GM12878 (cell line): ENCODE measurements at places on chromosomes 2 and 18.

- DNase-seq = no peak
Measured at GRCh38 chr2:220336771-220337170, 709.3 kb downstream of the SLC4A3 start.

DNA sequence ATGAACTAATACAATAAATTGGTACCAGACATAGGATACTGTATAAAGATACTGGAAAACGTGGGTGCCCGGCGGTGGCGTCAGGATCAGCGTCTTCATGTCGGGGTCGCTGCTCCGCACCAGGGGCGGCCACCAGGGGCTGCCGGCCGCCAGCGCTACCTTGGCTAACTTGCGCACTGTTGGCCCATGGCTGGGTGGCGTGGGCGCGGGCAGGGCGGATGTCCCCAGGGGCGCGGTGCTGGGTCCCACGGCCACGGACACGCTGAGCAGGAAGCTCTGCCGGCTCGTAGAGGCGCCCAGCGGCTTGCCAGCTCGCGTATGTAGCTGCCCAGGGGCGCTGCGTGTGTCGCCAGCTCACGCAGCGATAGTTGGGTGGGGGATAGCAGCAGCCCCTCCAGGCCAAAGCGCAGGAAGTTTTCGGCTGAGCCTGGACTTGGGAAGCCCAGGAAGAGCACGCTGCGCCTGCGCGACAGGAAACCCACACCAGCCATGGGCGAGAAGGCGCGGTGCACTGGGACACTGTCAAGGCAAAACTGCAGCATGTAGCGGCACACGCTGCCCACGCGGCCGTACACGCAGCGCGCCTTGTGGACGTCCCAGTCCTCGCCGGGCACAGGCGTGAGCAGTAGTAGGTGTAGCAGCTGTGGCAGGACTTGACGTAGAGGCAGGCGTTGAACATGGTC, 299.9 kb downstream of the CCDC74A start:
- no peak for DNase-seq

DNA sequence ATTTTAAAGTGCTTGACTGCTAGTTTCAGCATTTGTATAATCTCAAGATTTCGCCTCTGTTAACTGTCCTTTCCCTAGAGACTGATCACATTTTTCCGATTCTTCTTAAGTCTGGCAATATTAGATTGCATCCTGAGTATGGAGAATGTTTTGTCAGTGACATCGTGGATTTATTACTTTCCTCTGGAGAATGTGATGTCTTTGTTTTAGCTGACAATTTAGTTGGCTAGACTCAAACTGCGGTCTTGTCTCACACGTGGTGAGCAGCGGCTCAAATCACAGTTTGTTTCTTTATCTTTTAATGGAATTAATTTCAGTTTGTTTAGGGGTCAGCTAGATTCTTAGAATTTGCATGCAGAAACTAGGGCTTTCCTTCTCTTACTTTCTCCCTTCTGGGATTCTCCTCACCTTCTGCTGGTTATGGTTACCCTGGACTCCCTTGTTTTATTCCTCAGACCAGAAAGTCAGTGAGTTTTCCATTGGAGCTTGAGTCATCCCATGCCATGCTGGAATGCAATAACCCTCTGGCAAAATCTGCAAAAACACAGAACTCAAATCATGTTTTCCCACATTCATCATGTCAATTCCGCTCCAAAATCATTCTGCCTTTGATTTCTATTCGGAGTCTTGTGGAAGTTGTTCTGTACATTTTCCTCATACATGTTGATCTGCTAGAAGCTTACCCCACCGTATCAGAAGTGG, 327.2 kb upstream of the TRIB2 start:
- DNase-seq = no peak

- DNase-seq = no peak
Measured at GRCh38 chr2:96924775-96925747, 55.2 kb upstream of the SEMA4C start.

- no peak for DNase-seq
Measured at GRCh38 chr2:45432406-45432805, 178.7 kb downstream of the SRBD1 start.

DNA sequence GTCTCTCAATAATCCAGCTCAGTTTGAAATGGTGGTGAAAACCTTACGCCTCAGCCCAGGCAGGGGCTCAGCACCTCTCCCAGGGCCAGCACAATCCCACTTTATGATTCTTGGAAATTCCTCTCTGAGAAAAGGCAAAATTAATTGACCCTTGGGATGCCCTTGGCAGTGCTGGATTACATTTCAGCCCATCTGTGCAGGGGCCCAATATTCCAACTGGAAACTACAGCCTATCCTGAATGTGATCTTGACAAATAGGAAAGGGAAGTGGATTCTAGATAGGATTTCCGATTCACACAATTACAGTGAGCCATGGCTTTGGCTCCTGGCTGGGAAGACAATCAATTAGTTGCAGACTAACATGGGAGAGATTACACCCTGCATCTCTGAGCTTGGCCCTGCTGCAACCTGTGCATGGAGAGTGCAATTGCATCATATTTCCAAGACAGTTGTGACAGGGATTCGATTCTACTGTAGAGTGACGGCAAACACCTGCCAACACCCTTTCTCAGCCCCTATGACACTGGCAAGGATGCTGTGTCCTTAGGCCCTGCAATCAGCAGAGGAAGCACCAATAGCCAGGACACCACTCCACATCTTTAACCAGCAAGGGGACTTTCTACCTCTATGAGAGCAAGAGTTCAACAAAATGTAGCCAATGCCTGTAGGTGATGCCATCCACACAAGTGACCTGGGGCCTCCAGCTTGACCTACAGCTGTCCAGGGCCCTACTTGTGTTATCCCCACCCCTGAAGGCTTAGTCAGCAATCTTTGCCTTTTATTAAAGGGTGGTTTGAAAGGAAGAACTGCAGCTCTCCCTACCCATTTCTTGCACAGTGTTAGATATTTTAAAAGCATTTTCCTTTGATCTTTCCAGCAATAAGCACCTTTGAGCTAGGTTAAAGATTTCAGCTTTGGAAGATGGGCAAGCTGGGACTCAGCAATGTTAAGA, 187.2 kb upstream of the HS6ST1 start:
- no peak for DNase-seq

GRCh38 chr2:99480390-99480789, 9.4 kb downstream of the REV1 start:
- DNase-seq = no peak

DNA sequence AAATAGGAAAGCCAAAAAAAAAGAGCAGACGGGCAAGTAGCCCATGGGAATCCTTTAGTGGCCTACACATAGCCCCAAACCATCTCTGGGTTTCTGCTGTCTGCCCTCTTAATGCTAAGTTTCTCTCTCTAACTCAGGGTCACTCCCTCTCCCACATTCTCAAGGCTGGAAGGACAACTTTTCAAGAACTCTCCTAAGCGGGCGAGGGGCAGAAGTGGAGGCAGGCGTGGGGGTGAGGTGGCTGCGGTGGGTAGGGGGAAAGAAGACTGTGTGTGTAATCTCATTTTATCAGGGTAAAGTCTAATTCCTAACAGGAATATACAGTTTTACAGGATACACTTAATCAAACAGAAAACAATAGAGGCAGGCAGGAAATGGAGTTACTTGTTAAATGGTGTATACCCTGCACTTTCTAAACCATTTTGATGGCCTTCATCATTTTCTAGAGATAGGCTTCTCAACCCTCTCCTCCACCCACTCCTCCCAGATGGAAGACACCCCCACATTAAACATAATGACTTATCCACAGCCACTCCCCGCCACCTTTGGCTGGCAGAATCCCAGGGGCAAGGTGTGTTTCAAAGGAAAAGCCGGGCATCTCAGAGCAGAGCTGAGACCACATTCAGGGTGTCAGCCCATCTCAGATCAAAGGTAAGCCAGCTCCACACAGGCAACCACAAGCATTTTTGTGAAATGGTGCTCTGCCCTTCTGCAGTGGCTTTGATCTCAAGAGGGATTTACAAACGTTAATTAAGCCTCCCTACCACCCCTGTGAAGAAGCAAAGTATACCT, 6.8 kb downstream of the SMAD7 start:
- no peak for DNase-seq

- no peak for DNase-seq
Measured at GRCh38 chr2:6917761-6918421, 679 bp downstream of the RNF144A start.

DNA sequence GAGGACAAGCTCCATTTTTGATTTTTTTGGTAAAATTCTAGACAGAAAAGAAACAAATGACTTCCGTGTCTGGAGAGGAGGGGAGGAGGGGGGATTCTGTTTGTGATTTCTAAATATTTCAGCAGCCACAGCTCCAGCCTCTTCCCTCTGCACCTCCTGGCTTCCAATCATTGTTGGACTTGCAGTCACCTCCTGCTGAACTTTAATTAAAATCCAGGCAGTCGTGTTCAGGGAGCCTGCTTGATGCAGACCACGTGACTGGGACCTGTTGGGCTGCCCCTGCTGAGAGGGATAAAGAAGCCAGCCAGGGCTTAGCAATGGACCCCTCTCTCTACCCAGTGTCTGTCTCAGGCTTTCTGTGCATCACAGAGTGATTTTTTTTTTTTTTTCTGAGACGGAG, 115.1 kb downstream of the SH3BP4 start:
- DNase-seq = no peak

DNA sequence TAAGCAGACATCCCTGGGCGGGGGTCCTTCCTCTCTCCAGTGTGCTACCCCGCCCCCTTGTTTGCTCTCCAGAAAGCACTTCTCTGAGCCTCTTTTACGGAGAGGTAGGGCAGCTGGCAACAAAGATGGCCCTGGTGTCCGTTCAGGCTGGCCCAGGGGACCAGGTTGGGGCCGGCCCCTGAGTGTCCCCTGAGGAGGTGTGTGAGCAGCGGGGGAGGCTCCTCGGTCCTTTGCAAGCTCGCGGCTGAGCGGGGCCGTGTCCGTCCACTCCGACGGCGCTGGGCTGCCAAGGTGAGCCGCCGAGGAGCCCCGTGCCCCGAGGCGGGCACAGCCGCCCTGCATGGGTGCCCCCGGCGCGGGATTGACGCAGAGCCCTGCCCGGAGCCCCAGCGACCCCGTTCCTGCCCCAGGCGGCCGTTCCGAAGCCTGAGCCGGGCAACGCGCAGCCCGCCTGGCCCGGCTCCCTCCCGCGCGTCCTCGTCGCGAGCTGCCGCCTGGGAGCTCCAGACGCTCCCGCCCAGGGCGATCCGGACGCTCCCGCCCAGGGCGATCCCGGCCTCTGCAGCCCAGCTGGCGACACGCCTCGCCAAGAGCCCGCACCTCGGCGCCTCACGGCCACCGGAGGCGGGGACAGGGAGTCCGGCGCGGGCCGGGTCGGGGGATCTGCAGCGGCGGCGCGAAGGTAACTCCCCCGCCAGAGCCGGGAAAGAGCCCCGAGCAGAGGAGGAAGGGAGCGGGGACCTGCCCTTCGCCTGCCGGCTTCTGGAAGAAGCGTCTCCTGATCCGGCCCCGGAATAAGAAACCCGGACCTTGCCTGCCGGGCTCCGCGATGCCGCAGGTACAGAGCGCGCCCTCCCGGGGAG, at the start of gene PROKR1:
Gene PROKR1, plus strand, starts transcription at position 569 of the 863 bp plus-strand sequence. CDS start 2,243 bp downstream, outside the sequence.
- no peak for DNase-seq

GRCh38 chr2:172329416-172329773, 98.0 kb upstream of the ITGA6 start:
- no peak for DNase-seq

GRCh38 chr2:37992601-37993000, 67.5 kb downstream of the RMDN2 start:
- DNase-seq = no peak

DNA sequence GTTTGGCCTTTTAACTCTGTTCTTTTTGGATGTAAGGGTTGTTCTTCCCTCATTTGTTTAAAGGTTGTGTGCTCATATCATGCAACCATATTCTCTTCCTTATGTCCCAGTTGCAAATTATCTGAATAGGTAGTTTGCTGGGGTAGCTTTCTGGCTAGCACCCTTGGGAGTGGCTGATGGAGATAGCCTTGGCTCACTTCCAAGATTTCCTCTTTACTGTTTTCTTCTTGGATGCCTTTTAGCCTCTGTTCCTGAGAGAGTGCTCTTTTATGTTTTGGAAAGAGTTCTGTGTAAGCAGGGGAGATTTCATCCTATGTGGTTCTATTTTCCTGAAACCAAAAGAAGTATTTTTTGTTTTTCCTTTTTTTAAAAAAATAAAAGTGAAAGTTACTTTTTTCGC, 25.4 kb downstream of the USP14 start:
- no peak for DNase-seq

- DNase-seq = no peak
Measured at GRCh38 chr2:199261936-199262335, 195.8 kb downstream of the SATB2 start.
